ENCODE measurements at places on chromosomes 5 and 9.

DNA sequence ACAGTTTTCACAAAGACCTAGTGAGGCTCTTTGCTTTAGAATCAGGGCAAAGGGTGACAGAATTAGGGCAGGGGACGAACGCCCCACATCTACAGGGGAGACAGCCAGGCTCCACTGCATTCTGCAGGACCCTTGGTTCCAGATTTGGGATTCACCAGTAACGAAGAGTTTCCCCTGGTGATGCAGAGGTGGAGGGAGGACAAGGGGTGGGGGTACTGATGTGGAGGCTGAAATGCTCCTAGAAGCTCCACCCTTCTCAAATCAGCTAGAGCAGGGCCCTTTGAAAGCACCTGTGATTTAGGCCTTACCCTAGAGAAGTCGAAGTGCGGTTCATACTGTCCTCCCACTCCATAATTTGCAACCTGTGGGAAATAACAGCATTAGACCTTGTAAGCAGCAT is 29.1 kb downstream of the P4HA2 start:
- no peak for DNase-seq

- no peak for DNase-seq
Observed at GRCh38 chr9:69678843-69679538, 6.8 kb upstream of the APBA1 start.

GRCh38 chr5:30991462-30991861 is 202.0 kb upstream of the CDH6 start:
- no peak for DNase-seq

DNA sequence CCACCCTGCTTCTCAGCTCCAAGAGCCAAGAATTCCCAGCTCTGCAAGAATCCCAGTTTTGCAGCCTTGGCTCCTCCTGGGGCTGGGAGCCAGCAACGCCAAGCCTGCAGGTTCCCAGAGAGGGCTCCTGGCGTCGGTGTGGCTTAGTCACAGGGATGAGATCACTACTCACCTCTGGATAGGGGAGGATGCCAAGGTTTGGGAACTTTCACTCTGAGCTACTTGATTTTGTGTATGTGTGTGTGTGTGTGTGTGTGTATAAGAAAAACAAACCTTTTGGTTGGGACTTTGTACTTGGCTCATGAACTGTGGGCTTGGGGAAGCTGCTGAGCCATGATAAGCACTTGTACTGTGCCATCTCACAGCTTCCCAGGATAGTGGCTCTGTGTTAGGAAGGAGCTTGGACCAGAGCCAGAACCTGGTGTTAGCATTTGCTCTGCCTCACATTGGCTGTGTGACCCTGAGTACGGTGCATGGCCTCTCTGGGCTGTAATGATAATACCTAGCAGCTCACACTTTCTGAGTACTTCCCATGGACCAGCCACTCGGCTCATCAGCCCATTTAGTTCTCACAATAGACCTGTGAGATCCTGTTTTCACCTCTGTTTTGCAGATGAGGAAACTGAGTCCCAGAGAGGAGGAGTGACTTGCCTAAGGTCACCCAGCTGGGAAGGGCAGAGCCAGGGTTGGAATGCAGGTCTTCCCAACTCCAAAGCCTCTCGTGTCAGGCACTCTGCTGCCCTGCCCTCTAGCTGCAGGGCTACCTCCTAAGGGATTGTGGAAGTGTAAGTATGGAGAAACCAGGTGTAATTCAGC is 41.4 kb upstream of the DAB2IP start:
- no peak for DNase-seq

GRCh38 chr5:139611703-139612584 is 36.2 kb upstream of the CXXC5 start:
- DNase-seq, result no peak

DNA sequence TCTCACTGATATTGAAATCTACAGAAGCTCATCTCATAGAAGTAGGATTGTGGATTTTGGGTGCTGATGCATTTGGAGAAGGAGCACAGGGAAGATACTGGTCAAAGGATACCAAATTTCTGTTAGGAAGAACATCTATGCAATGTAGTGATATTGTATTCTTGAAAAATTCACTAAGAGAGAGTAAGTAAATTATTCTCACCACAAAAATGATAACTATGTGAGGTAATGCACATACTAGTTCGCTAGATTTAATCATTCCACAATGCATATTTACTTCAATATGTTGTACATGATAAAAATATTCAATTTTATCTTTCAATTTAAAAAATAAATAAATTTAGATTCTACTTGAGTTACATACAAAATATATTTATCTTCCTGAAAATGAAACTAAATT is 2040.5 kb upstream of the C9orf72 start:
- DNase-seq, result no peak

DNA sequence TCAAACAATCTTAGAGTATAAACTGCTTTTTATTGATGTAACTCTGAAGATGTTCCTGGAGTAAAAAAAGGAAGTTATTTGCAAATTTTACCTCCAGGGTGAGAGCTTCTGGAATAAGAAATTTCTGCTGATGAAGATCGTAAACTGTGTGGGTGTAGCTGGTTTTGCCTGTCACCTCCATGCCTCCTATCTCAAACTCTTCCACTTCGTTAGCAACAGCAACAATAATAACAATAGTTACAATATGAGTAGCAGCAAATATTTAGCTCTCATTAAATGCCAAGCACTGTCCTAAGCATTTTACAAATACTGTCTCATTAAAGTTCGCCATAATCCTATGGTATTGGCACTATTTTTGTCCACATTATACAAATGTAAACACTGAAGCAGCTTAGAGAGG is 57.9 kb downstream of the GCNT1 start:
- no peak for DNase-seq

GRCh38 chr9:136462664-136463063 is 20.2 kb downstream of the SEC16A start:
- DNase-seq, result no peak

GRCh38 chr5:35317586-35317985 is 87.3 kb upstream of the PRLR start:
- DNase-seq, result no peak

DNA sequence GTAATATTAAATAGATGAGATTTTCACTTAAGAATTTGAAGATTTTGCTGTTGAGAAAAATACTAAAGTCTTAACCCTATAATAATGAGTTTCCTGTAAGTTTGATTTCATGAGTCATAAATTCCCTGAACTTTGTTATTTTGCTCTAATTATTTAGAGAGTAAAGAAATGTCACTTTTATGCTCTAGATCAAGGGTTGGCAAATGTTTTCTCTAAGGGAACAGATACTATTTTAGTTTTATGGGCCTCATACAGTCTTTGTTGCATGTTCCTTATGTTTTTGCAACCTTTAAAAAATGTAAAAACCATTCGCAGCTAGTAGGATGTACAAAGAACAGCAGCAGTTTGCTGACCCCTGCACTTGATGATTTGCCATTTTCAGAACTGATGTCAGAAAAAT is 480 bp upstream of the TXNDC8 start:
- DNase-seq, result no peak

DNA sequence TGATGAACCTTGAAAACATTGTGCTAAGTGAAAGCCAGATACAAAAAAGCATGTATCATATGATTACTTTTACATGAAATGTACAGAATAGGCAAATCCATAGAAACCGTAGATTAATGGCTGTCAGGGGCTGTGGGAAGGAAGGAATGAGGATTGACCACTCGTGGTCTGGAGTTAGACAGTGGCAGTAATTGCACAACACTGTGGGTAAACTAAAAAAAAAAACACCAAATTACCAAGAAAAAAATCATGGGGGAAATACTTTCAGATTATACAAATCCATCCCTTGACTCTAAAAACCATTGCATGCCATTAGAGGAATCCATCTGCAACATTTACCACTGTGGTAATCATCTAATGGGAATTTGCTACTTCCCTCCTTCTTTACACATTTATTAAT is 140.0 kb downstream of the SIL1 start:
- no peak for DNase-seq

DNA sequence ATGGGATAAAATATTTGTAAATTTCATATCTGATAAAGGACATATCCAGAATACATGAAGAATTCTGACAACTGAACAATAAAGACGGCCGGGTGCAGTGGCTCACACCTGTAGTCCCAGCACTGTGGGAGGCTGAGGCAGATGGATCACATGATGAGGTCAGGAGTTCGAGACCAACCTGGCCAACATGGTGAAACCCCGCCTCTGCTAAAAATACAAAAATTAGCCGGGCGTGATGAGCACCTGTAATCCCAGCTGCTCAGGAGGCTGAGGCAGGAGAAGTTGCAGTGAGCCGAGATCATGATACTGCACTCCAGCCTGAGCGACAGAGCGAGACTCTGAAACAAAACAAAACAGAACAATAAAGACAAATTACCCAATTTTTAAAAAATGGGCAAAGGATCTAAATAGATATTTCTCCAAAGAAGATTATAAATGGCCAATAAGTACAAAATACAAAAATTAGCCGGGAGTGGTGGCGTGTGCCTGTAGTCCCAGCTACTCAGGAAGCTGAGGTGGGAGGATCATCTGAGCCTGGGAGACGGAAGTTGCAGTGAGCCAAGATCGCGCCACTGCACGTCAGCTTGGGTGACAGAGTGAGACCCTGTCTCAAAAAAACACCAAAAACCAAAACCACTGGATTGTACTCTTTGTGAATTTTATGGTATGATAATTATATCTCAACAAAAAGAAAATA is 9.6 kb upstream of the NSD1 start:
- DNase-seq, result no peak

DNA sequence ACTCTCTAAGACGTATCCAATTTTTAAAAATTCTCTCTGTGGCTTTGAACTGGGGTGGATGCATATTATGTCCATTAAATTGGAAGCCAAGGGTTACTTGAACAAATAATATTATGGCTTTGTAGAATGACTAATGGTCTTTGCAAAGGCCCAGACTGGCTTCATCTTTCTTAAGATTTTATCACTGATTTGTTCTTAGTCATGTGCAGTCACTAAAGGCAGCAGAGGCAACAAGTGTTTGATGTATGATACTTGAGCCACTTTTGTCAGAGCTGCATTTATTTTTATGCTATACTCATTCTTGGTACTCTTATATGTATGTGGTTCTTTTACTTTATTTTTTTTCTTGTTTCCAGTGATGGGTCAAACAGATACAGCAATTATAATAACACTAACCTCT is 152.2 kb downstream of the NR2F1-AS1 start:
- DNase-seq, result no peak

DNA sequence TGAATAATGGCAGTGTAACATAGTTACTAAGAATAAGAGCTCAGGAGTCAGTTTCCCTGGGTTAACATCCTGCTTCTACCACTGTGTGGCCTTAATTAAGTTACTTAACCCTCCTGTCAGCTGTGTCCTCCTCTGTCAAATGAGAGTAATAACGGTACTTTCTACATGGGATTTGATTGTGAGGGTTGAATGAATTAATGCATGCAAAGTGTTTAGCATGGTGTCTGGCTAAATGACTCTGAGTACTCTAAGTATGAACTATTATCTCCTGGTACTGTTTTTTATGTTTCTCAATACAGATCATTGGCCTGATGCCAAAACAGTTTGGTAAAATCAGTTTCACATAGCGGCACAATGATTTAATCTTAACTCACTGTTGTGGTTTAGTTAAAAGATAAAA is 19.6 kb downstream of the ZNF131 start:
- DNase-seq, result no peak

- no peak for DNase-seq
Observed at GRCh38 chr5:29402270-29402669, 1791.2 kb upstream of the CDH6 start.

DNA sequence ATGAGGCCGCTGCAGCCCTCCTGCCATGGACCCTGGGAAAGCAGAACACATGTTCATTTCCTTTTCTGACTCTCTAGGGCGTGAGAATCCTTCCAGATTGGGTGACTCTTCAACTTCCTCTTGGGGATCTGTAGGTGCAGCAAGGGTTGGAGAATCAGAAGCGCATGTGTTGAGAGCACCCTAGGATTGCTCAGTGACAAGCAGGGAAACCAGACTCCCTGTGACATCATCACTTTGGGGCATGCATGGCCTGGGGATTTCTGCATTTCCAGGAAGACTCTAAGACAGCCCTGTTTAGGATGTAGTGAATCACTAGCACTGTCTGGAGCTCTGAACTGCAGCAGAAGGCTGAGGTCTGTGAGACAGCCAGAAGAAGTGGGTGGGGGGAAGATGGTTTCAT is 15.1 kb upstream of the LCP2 start:
- no peak for DNase-seq

- DNase-seq, result no peak
Observed at GRCh38 chr5:26339576-26339975, 698.8 kb downstream of the CDH9 start.

- DNase-seq, result no peak
Observed at GRCh38 chr5:80141147-80141671, 106.1 kb downstream of the THBS4 start.

Data from activated naive CD4-positive, alpha-beta T cell (primary cell).